ENCODE measurements at places on chromosomes 12 and 14.

GRCh38 chr12:42145552-42146215 is 1.0 kb upstream of the GXYLT1 start:
- DNase-seq: no peak

- DNase-seq: no peak
These were observed 225.4 kb downstream of the APAF1 start for GRCh38 chr12:98870504-98870903.

- no peak for DNase-seq
These were observed 14.0 kb upstream of the PCNX1 start for GRCh38 chr14:70893062-70893845.

DNA sequence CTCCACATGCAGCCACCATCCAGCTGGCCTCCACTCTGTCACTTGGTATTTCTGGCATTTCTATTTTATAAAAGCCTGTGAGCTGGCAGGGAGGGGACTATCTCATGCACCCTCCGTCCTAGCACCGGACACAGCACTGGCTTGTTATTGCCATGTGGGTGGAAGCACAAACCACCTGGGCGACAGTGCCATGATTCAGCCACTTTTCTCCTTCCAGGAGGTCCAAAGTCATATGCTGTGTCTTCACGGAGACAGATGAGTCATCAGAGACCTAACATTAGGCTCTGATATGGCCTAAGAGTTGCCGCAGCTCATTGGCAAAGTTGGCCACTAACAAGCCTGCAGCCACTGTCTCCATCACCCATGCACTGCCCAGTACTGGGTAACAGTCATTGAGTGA is 1123.0 kb downstream of the VRK1 start:
- DNase-seq: no peak

DNA sequence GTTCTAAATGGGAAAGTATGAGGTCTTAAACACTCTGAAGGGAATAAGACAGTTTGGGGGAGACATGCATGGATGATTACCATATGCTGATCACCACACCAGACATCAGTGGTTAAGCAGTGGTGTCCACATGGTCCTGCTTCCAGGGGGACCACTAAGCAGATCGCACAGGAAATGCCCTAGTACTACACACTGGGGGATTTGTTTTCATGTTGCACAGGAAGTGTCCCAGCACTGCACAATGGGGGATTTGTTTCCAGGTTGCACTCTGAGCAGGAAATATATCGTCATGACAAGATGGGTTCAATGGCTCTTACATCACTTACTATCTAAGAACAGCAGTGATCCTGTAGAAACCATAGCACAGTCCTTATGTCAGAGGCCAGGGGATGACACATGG is 245.5 kb downstream of the BCL11B start:
- no peak for DNase-seq

- no peak for DNase-seq
These were observed 352.7 kb downstream of the SYT1 start for GRCh38 chr12:79217306-79217705.

GRCh38 chr12:130768120-130768519 is 52.0 kb upstream of the RIMBP2 start:
- DNase-seq: no peak

- DNase-seq: no peak
These were observed 163.5 kb downstream of the DIO2 start for GRCh38 chr14:80047761-80048160.

GRCh38 chr12:25266497-25266896 is 15.8 kb upstream of the KRAS start:
- no peak for DNase-seq

Measured in MM.1S (cell line).